Stimulated activated naive B cell treated with anti-CD40 and anti-IgM and Interleukin-4, amounts not matched to agents 10 μg/mL and 1 μg/mL and 100 μg/mL, for 72 hours (primary cell): ENCODE measurements at places on chromosomes 7 and 10.

- DNase-seq = no peak
These were observed 612.6 kb upstream of the FOXK1 start for GRCh38 chr7:4069268-4070095.

DNA sequence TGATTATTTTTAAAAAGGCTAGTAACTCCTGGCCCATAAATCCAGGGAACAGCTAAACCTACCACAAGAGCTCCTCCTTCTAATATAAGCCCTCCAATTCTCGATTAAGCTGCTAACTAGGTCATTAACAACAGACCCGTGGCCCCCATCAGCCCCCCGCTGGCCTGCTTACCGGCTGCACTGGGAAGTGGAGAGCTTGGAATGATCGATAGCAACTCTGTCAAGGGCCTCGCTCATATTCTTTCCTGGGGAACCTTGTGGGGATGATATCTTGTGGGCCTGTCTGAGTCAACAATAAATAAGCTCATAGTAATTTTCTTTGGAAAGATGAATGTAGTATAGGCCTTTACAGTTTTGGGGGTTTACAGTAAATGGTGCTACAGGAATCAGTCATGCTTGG lies 353.5 kb downstream of the TCERG1L start:
- no peak for DNase-seq

DNA sequence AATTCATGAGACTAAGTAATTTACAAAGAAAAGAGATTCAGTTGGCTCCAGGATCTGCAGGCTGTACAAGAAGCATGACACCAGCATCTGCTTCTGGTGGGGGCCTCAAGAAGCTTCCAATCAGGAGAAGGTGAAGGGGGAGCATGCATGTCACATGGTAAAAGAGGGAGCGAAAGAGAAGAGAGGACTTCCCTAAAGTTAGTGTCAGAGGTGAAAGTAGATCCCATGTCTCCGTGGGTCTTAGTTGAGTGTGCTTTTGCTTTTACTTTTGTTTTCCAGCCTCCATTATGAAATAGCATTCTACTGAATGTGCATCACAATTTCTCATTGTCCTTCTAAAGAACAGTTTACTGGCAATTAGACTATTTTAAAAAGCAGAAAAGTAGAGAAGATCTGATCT lies 213.6 kb upstream of the FZD1 start:
- no peak for DNase-seq

DNA sequence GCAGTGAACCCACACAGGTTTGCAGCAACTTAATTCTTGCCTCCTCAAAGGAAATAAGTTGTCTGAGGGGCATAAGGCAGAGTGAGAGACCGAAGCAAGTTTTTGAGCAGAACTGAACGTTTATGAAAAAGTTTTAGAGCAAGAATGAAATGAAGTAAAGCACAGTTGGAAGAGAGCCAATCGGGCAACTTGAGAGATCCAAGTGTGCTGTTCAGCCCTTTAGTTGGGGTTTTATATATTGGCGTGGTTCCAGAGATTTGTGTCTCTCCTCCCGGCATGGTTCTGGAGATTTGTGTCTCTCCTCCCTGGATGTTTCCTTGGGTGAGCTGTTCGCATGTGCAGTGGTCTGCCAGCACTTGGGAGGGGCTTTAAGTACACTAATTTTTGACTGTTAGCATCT lies 141.4 kb upstream of the DGKB start:
- DNase-seq = no peak

- DNase-seq = no peak
These were observed 94.3 kb upstream of the AGBL3 start for GRCh38 chr7:134891696-134892678.

- DNase-seq = no peak
These were observed 504.1 kb downstream of the SDK1 start for GRCh38 chr7:3805151-3805550.

GRCh38 chr10:79380946-79381721 lies 33.9 kb downstream of the PPIF start:
- DNase-seq = no peak

GRCh38 chr7:43385856-43386255 lies 197.1 kb upstream of the STK17A start:
- DNase-seq = no peak

- no peak for DNase-seq
These were observed 65.6 kb downstream of the PTPRZ1 start for GRCh38 chr7:121938429-121938996.

DNA sequence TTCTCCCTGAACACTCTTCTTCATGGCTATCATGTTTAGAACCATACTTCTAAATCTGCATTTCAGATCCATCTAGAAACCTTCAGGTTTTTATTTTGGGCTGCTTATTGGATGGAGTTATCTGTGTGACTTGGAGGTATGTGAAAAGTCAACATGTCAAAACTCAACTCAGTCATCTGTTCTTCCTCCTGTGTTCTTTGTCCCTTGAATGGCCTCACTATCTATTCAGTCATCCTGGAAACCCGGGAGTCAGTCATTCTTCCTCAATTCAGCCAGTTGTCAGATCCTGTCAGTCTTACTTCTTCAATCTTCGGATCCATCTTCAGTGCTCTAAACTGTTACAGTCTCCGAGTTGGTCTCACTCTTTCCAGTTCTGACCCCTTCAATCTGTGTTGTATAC lies 52.2 kb downstream of the VKORC1L1 start:
- DNase-seq = no peak

DNA sequence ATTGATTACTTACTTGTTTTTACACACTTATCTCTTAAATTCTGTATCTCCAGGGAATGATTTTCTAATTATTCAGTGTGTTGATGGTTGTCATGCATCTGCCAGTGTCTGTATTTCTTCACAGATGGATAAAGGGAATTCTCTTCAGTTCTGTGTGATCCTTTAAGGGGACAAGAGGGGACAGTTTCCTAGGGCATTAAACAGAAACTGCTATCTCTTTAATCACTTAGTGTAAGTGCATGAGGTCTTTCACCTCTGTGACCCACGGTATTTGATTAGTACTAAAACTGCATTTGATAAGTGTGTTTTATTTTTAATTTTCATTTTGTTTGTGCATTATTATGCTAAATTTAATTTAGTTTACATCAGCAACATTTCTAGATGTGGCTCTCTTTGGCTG lies 26.6 kb upstream of the SEMA3D start:
- no peak for DNase-seq

DNA sequence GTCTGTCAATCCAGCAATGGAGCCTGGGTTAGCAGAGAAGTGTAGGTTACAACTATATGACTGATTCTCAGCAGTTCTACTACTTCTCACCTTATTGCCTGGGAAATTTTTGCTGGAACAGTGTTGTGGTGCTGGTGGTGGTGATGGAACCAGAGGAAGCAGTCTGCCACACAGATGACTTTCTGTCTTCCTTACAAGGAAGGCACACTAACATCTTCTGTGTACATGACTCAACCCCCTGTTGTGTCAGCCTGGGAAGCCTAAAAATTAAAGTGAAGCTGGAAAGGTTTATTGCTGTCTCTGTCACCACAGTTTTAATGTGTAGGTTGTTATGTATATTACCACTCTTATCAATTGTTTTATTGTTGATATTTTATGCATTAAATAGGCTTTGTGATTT lies 40.3 kb downstream of the ANKRD7 start:
- no peak for DNase-seq

- DNase-seq = no peak
These were observed 6.3 kb downstream of the CAV2 start for GRCh38 chr7:116505823-116506222.

GRCh38 chr10:48414778-48415177 lies 108.3 kb downstream of the MAPK8 start:
- DNase-seq = no peak

DNA sequence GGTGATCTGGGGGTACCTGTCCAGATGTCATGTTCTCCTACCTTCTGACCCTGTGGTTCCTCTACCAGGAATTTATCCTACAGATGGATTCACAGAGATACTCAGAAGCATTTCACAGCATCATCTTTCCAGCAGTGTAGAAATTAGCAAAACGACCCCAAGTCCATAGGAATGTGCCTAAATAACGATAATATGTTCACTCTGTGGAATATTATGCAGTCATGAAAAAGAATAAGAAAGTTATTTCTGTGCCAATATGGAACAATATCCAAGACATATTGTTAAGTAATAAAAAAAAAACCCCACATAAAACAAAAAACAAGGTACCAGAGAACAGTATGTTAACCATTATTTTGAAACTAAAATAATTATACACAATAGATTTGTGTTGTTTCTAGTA lies 123.8 kb upstream of the SDK1 start:
- no peak for DNase-seq

GRCh38 chr10:43212043-43212721 lies 54.7 kb downstream of the RASGEF1A start:
- no peak for DNase-seq

- DNase-seq = no peak
These were observed 208.7 kb upstream of the ZNF32 start for GRCh38 chr10:43857206-43857930.

- no peak for DNase-seq
These were observed 3.4 kb downstream of the PDGFA start for GRCh38 chr7:516216-516605.

GRCh38 chr7:28784171-28784902 lies 173.8 kb downstream of the TRIL start:
- DNase-seq = no peak

DNA sequence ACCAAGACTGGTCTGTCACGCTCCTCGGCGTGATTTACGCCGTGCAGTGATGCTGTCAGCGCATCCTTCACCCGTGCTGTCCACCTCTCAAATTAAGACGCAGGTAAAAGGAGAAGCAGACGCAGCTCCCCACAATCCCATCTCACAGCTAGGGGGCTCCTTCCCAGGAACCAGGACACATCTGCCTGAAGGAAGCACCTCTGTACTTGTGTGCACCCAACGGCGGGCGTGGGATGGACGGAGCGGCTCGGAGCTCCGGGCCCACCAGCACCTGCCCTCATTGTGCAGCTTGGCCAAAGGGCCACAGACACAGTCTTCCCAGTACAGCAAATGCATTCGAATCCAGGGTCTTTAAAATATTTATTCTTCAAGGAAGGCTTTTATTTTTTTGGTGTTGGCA lies 55.3 kb downstream of the STK32C start:
- DNase-seq = no peak

GRCh38 chr10:23432639-23433038 lies 6.2 kb upstream of the OTUD1 start:
- no peak for DNase-seq

DNA sequence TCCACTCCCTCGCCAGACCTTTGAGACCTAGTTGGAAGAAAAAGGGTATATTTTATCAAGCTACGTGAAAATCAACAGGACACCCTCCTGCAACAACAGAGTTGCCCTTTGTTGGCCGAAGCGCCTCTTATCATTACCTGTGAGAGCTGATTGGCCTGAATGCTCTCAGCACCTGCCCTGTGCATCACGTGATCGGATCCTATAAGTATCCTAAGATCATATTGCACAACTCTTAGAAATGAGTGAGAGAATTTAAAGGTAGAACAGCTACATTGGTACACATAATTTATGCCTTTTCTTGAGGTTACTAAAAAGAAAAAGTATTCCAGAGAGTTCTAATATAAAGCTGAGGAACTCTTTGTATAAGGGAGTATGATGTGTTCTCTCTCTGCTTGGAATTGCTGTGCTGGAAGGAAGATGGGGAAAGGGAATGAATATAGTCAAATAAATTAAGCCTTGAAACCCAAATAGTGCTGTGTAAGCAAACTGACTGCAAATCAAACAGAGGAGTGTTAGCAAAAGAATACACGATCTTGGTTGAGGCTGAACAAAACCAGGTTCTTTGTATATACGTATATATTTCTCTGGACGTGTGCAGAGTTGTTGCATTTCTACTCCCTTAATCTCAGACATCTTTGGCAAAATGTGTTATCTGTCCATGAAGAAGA lies 69.3 kb downstream of the LRRC4 start:
- no peak for DNase-seq
